Jurkat, Clone E6-1 (cell line): ENCODE measurements at places on chromosomes 6 and 20.

GRCh38 chr20:57680934-57681914 lies 28.6 kb downstream of the PMEPA1 start:
- DNase-seq, result peak; percentile 66

DNA sequence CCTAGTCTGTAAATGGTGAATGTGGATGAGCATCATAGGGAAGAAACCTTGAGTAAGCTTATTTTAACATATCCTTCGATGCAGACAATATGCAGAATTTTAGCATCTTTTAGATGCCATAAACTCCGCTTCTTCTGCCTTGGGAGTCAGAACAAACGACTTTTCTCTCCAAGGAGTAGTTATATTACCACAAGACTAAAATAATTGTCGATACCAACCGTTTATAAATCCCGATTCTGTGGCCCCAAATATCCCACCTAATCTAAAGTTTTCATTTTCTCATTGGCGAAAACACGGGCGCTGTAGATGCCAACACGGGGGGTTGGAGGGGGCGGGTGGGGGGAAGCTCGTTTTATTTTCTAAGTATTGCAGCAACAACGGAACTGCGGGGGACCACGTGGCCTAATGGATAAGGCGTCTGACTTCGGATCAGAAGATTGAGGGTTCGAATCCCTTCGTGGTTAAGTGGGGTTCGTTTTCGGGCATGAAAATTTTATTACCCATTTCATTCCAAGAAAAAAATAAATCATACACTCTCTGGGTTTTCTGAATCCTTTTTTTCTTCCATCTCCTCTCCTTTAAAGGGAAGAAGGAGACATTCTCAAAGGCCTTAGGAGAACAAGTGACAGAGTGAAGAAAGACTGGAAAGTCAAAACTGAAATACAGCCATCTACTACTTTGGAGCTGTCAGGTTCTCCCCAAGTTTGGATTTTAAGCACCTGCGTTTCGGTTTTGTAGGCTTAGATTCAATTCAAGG lies 65.5 kb upstream of the BTN3A2 start:
- no peak for DNase-seq

GRCh38 chr6:25965058-25965457 lies 2.5 kb downstream of the TRIM38 start:
- no peak for DNase-seq

GRCh38 chr6:3759646-3760232 lies 8.2 kb upstream of the PXDC1 start:
- no peak for DNase-seq

DNA sequence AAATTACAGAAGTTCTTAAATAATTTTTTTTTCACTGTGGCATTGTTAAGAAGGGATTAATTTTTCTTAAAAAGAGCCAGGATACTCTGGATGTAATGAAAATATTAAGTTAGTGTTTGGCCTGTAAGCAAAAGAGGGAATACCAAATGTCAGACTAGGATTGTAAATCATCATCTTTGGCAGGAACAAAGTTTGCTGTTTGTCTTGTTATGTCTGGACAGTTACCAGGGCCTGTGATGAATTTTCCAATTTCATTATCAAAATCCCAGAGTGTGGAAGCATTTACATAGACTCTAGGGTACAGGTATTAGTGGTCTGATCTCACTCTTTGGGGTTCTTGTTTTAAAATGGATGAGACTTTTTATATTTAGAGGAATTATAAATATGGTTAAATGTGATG lies 26.1 kb downstream of the CEP57L1 start:
- DNase-seq, result no peak

DNA sequence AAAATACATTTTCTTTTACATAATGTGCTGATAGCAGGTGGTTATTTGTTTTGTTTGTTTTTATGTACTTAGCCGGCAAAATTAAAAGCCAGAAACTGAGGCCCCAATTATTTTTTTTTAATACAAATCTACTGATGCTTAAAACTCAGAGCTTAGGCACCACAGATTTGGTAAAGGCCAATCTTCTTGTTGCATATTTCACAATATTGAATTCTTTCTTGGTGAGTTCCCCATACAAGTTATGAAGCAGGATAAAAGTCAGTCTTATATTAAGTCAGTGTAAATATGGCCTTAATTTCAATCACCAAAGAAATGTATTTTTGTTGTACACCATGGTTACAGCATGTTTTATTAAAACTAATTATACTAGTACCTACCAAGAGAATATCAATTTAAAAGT lies 16.3 kb upstream of the ZDHHC14 start:
- no peak for DNase-seq

DNA sequence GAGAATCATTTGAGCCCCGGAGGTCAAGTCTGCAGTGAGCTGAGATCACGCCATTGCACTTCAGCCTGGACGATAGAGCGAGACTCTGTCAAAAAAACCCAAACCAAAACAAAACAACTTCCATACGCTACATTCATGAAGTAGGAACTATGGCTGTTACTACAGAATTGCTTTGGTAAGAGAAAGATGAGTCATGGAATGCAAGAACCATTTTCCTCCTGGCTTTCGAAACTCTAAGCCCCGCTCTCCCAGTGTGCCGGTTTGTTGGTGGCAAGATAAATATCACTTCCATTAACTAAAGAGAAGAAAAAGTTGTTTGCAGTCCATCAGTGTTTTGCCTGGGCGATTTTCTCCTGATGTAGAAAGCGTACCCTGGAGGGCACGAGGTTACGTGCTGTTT lies 61.3 kb downstream of the ZDHHC14 start:
- DNase-seq, result no peak

GRCh38 chr6:43966374-43966658 lies 160.9 kb downstream of the MRPL14 start:
- DNase-seq, result no peak

GRCh38 chr6:43738877-43739641 lies 31.0 kb upstream of the VEGFA start:
- DNase-seq, result no peak

- no peak for DNase-seq
These were observed 665 bp downstream of the RRAGD start for GRCh38 chr6:89411145-89412070.

DNA sequence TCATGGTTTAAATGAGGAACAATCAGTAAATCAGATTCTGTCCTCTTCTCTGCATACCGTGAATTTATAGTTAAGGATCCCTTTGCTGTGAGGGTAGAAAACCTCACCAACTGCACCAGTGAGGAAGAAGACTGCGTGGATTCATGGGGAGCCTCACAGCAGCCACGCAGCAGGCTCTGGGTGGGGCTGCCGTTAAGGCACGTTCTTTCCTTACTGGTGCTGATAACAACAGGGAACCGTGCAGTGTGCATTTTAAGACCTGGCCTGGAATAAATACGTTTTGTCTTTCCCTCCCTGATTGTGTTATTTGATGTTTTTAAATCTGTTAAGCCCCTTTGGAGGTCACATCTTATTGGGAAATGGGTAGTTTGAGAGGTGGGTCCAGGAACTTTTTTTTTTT lies 17.6 kb upstream of the MYLK2 start:
- DNase-seq, result no peak

DNA sequence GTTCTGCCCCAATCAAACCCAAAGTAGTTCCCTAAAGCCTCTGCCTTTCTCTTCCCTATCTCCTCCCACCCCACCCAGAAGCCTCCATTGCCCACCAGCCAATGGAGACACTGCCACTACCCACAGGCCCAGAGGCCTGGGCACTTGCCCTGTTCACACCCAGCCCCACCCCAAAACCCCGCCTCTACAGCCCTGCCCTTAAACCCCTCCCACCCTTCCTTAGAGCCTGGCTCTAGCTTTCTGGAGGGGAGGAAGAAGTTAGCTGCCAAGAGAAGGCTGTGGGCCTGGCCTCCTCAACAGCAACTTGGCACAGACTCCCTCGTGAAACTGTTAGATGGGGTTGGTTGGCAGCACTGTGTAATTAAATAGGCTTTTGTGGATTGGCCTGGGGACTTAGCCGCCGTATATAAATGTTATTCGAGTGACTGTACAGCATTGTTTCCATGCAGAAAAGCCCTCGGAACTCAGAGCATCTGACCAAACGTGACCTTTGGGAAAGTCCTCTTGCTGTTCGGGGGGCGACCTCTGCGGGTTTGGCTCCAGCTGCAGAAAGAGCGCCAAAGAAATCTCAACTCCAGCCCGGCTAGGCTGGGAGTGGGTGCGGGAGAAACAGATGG lies 31.4 kb downstream of the COL11A2 start:
- peak; percentile 33 for DNase-seq

- DNase-seq, result no peak
These were observed 51.8 kb upstream of the MYB start for GRCh38 chr6:135129136-135129856.

- DNase-seq, result no peak
These were observed 7.0 kb downstream of the KIAA1755 start for GRCh38 chr20:38253571-38253970.

- no peak for DNase-seq
These were observed 486.5 kb downstream of the RFPL4B start for GRCh38 chr6:112833581-112834131.

- no peak for DNase-seq
These were observed 72.4 kb downstream of the ATG5 start for GRCh38 chr6:106253172-106253571.

- DNase-seq, result no peak
These were observed 26.0 kb downstream of the SLC2A10 start for GRCh38 chr20:46735436-46735835.

GRCh38 chr20:1813674-1814635 lies 81.3 kb upstream of the SIRPA start:
- DNase-seq, result no peak

GRCh38 chr20:57153238-57153905 lies 113.1 kb downstream of the BMP7 start:
- DNase-seq, result peak; percentile 32

DNA sequence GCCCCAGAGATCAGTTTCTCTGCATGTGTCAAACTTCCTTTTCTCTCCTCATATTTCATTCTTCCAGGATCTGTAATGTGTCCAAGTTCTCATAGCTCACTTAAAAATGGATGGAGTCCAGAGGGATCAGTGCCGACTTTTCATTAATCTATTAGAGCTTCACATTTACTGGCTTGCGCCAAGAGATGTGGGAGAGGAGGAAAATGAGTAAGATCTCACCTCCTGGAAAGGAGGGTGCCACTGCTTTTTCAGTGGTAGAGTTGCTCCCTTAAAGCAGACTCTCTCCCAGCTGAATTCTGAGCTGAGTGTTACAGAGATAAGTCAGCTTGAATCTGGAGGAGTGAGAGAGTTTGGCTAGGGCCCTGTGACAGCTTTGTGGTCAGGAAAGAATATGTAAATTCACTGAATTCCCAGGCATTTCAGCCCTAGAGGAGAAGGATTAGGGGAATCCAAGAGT lies 175.9 kb downstream of the SOX4 start:
- DNase-seq, result no peak

- peak; percentile 65 for DNase-seq
These were observed 126.0 kb upstream of the SLC2A12 start for GRCh38 chr6:134178161-134179044.

- no peak for DNase-seq
These were observed 158.7 kb upstream of the SLC22A16 start for GRCh38 chr6:110635096-110635495.

DNA sequence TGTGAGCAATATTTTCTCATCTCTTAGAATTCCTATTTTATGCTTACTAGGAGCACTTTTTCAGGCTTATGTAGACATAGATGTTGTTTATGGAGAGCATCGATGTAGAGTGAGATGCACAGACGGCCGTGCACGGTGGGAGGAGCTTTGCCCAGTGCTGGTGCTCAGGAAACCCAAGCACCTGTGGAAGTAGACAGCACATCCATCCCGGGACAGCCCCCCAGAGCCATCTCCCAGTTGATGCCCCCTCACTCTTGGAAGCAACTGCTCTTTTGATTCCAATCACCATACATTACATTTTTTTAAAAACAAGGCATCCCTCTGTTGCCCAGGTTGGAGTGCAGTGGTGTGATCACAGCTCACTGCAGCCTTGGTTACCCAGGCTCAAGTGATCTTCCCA lies 143.7 kb downstream of the SMOC2 start:
- DNase-seq, result no peak

- DNase-seq, result no peak
These were observed 14.0 kb downstream of the RREB1 start for GRCh38 chr6:7121700-7122241.

DNA sequence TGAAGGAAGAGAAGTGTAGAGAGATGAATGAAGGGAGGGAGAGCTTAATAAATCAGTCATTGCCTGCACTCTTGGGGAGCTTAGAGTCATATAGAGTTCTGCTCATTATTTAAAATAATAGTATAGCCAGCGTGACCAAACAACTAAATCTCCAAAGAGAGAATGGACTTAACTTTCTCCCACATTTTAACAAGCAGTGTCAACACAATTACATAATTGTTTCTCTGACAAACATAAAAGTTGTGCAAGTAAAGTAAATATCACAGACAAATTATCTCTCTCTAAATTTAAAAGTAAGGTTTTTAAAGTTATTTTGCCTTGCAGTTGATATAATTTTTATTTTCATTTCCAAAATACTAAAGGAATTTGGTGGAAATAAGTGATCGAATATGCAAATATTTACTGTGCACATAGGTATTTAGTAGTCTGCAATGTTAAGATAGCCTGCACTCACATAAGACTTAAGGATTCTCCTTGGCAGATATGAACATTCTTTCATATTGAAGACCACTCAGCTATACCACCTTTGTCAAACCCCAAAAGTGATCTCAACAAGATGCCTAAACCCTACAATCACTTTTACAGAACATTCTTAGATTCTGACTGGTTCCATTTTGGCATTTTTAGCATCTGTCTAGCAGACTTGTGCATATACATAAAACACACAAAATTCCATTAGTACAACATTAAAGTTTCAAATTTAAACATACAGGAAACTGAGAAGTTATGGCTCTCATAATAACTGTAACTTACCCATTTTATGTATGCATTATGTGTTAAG lies 67.7 kb downstream of the KIF6 start:
- no peak for DNase-seq

DNA sequence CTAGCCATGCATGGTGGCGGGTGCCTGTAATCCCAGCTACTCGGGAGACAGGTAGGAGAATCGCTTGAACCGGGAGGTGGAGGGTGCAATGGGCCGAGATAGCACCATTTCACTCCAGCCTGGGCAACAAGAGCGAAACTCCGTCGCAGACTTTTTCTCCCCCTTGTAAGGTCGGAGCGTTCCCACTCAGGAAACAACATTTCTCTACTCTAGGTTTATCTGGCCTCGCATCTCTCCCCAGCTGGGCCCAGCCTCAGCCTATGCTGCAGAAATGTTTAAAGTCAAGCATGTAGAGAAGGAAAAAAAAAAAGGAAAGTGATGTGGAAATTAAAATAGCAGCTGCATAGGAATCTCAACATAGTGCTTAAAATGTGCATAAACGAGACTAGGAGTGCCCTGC lies 172.3 kb downstream of the TRIM27 start:
- no peak for DNase-seq

GRCh38 chr6:44042989-44043478 lies 84.2 kb downstream of the MRPL14 start:
- DNase-seq, result peak; percentile 8

- no peak for DNase-seq
These were observed 235.9 kb downstream of the BTBD3 start for GRCh38 chr20:12153628-12154027.

DNA sequence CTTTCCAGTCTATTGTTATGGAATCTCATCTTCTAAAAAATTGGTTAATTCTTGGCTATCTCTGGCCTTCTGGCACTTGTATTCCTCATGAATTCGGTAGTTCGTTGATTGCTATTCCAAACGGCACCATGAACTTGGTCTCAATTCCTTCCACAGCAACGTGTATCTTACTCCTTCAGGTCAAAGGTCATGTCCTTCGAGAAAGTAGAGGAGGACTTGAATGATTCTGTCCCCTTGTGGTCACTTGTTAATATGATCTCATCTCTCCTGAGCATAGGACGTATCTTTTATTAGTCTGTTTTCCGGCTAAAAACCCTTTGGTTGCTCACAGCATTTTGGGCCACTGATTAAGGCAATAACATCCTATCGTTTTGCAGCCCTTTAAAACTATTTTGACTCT lies 9.4 kb downstream of the TLDC2 start:
- no peak for DNase-seq

GRCh38 chr6:36590237-36590636 lies 3.9 kb upstream of the SRSF3 start:
- DNase-seq, result no peak
